ENCODE measurements at places on chromosomes 4 and X. TPM values are rescaled to one million over a fixed set of nuclear protein-coding genes. Genes with fewer than 3 reads are reported as not detected.

Gene FREM3
- not detected for total RNA-seq

Gene CBLL2
- total RNA-seq: not detected

Gene PFKFB1
- total RNA-seq: 0.38 TPM

Gene FGF13
- 0.24 TPM for total RNA-seq

Gene COL4A5
- total RNA-seq: 0.51 TPM

DNA sequence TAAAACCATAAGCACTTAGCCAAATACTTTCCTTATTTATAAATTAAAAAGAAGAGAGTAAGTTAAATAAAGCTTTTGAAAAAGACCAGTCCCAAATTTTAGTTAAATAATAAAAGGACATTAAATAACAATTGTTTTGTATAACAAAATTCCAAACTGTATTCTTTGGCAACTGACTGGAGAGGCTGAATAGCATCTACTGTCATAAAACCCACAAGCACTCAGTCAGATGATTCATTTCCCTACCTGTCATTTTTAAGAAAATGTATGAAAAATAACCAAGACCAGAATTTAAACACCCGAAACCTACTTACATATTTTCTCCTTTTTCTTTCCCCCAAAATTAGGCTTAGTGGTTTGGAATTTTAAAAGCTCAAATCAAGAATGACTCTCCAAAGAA, 32.5 kb upstream of the SMIM10L2A start:
- H3K4me1 ChIP-seq: no peaks in the 10 kb centered on the region
- H3K27ac ChIP-seq: no peak overlapping the region
- DNase-seq: no peak
- H3K36me3 ChIP-seq: no peaks in the 10 kb centered on the region
- no peak overlapping the region for H3K4me3 ChIP-seq

DNA sequence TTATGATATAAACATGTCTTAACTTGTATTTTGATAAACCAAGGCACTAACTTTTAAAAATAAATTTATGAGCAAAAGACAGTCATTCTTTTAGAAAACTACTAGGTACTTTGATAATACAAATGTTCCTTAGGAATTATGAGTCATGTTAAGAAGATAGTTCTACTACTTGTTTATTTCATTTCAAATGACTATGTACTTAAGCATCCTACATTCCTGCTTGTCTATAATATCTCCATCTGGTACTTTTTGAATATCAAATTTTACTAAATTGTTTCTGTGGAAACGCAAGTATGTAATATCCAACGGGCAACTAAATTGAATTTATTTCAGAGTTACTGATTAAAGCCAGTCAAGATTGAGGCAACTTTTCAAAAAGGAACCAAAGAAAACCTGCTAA, 61.8 kb downstream of the CAMK2D start:
- H3K4me3 ChIP-seq: no peak overlapping the region
- H3K27me3 ChIP-seq: no peaks in the 10 kb centered on the region
- H3K36me3 ChIP-seq: no peaks in the 10 kb centered on the region
- no peaks in the 10 kb centered on the region for H3K4me1 ChIP-seq

- no peak overlapping the region for H3K4me3 ChIP-seq
- DNase-seq: no peak
- no peaks in the 10 kb centered on the region for H3K27me3 ChIP-seq
- no peaks in the 10 kb centered on the region for H3K4me1 ChIP-seq
- no peaks in the 10 kb centered on the region for H3K36me3 ChIP-seq
Measured at GRCh38 chrX:49291615-49292337, 11.7 kb upstream of the GAGE10 start.

GRCh38 chrX:128599632-128600031, 547.4 kb upstream of the ACTRT1 start:
- H3K27ac ChIP-seq: no peak overlapping the region
- DNase-seq: no peak
- H3K36me3 ChIP-seq: no peaks in the 10 kb centered on the region
- no peaks in the 10 kb centered on the region for H3K4me1 ChIP-seq

DNA sequence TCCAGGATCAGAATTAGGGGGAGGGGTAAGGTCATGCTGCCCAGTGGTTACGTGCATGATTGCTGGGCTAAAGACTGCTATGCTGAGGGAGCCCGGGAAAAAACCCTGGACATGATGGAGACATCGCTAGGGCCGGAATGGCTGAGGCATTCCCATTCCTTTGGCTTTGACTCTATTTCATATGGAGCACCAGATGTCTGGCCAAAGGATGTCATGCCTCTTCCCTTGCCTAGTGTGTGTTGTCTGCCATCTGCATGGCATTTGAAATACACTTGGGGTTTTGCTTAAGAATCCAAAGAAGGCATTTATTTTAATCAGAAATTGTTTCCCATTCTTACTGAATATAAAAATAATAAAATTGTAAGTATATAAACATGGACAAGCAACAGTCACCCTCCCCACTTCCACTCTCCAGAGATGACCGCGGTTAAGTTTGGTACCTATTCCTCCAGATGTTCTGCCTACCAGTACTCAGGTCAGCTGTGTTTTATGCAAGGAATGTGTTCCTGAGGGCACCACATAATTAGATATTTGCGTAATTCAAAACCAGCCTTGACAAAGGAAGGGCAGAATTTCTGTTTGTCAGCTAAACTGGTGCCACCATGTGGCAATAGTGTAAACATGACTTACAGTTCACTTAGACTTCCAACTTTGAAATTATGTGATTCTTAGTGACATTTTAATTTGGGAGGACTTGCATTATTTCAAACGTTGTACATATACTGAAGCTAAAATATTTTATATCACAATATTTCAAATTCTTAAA, 105.9 kb downstream of the CT47B1 start:
- H3K36me3 ChIP-seq: no peaks in the 10 kb centered on the region
- no peak for DNase-seq
- no peaks in the 10 kb centered on the region for H3K27me3 ChIP-seq
- no peaks in the 10 kb centered on the region for H3K4me1 ChIP-seq
- H3K27ac ChIP-seq: no peak overlapping the region

DNA sequence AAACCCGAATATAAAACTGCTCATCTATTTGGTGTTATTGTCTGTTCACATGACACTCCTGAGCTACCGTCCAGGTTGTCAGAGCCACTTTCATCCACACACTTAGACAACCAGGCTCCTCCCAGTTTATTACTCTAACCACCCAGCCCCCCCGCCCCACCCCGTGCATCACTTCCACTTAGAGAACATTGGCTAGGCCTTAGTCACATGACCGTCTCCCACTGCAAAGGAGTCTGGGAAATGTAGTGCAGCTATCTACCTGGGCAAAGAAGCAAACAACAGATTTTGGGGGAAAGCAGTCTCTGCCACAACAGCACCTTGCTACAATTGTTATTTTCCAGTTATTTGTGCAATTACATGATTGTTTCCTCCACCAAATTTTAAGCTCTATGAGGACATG, 57.6 kb upstream of the RBPJ start:
- H3K36me3 ChIP-seq: no peaks in the 10 kb centered on the region
- H3K4me1 ChIP-seq: no peaks in the 10 kb centered on the region
- DNase-seq: no peak
- no peaks in the 10 kb centered on the region for H3K27me3 ChIP-seq

DNA sequence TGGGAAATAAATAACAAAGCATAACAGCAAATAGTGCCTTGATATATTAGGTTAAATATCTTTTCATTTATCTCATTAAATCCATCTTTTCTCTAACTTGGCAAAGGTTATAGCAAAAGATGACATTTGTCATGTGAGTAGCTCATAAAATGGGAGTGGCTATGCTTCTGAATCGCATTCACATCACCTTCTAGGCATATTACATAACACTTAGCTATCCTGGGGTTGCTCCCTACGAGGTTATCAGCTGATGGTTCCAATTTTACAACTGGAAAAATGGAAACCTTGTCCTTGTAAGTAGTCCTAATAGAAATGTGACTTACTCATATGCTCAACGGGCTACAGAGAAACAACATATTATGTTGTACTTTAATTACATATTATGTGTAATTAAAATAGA, 10.3 kb upstream of the CASP6 start:
- H3K27me3 ChIP-seq: no peaks in the 10 kb centered on the region
- no peak overlapping the region for H3K27ac ChIP-seq
- no peak overlapping the region for H3K4me3 ChIP-seq
- H3K36me3 ChIP-seq: no peaks in the 10 kb centered on the region

DNA sequence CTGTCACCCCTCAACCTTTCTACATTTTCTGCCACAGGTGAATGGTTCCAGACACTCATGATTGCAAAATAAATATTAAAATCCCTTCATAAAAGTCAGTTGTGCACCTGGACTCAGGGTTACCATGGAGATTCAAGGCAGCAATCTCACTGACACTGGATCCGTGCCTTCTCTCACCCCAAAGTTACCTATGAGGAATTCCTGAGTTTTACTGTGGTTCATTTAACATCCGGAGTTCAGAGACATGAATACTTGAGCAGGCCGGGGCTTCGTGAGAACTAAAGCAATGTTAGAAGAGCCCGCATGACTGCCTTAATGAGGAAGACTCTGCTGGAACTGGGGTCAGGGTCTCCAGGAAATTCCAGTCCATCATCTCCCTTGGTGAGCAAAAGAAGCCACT, 12.5 kb upstream of the CLNK start:
- no peaks in the 10 kb centered on the region for H3K36me3 ChIP-seq
- no peaks in the 10 kb centered on the region for H3K4me1 ChIP-seq
- H3K27me3 ChIP-seq: no peaks in the 10 kb centered on the region
- no peak overlapping the region for H3K4me3 ChIP-seq
- H3K27ac ChIP-seq: no peak overlapping the region

DNA sequence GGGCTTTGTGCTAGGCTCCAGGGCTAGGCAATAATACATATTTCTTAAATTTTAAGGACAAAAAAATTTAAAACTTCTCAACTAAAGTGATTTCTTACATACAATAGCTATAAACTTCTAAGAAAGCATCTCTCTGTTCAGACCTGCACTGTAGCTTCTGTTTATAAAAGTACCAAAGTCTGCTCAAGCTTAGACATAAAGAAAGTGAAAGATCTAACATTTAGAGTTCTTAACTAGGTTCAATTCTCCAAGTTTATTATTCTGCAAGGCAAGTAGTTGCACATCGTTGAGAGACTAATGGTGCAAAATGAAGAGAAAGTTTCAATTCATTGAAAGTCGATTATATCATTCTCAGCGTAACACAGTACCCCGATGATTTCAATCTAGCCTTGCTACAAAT, 857.4 kb upstream of the HTR2C start:
- no peak overlapping the region for H3K27ac ChIP-seq
- no peaks in the 10 kb centered on the region for H3K36me3 ChIP-seq
- H3K4me3 ChIP-seq: no peak overlapping the region
- H3K27me3 ChIP-seq: no peaks in the 10 kb centered on the region
- DNase-seq: no peak

DNA sequence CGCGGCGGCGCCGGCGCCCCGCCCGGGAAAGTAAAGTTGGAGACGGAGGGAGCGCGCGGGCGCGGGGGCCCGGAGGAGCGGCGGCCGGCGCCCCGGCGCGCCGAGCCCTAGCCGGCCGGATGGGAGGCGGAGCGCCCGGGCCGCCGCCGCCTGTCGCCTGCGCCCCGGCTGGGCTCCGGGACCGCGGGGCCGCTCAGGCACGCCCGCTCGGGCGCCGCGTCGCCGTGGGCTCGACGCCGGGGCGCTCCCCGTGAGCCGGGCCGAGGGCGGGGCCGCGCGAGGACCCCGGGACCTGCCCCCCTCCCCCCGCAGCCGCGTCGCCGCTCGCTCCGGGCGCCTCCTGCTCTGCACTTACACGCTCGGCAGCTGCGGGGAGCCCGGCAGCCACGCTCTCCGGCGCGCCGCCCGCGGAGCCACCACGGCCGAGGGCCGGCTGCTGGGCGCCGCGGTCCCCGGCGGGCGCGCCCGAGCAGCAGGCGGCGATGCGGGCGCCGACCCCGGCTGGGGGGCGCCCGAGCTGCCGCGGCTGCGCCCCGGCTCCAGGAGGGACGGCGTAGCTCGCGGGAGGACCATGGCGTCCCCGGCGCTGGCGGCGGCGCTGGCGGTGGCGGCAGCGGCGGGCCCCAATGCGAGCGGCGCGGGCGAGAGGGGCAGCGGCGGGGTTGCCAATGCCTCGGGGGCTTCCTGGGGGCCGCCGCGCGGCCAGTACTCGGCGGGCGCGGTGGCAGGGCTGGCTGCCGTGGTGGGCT, at the start of gene ADRA2C:
ADRA2C (plus strand) TSS at position 350 of the 749 bp plus-strand sequence; CDS start at position 572, 222 bp downstream.
- DNase-seq: no peak
- no peak within 1 kb of the TSS for H3K4me3 ChIP-seq
- H3K27me3 ChIP-seq: peaks cover 2% of the 10 kb centered on the region
- no peaks in the 10 kb centered on the region for H3K4me1 ChIP-seq

- no peak for DNase-seq
- H3K4me3 ChIP-seq: no peak overlapping the region
- H3K4me1 ChIP-seq: no peaks in the 10 kb centered on the region
Measured at GRCh38 chr4:8331575-8331955, 62.0 kb downstream of the HTRA3 start.

- H3K4me3 ChIP-seq: no peak overlapping the region
- H3K36me3 ChIP-seq: no peaks in the 10 kb centered on the region
- no peaks in the 10 kb centered on the region for H3K27me3 ChIP-seq
Measured at GRCh38 chr4:1623821-1624518, 60.1 kb downstream of the FAM53A start.

GRCh38 chr4:188657365-188657764, 518.1 kb downstream of the TRIML1 start:
- H3K4me1 ChIP-seq: no peaks in the 10 kb centered on the region
- H3K36me3 ChIP-seq: no peaks in the 10 kb centered on the region
- no peak for DNase-seq
- no peak overlapping the region for H3K4me3 ChIP-seq

DNA sequence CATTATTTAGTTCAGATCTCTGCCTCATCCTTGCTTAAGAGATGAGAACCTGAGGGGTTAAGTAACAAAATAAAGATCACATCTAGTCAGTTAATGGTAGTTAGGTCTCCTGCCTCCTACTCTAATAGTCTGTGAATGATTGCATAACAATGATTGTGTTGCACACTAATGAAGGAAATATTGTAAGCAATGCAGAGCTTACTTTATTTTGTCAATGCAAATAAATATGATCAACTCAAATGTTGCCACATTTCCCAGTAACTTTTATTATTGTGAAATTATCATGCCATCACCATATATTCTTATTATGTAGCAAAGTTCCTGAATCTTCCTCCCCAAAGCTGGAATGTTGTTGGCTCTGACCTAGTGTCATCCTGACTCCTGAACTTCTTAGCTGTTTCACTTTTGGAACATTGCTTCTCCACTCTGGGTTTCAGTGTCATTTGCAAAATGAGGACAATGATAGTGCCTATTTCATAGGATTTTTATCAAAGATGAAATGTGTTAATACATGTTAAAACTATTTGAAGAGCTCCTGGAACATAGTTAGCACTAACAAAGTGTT, 17.0 kb upstream of the GABRA4 start:
- DNase-seq: no peak
- H3K4me3 ChIP-seq: no peak overlapping the region
- H3K27ac ChIP-seq: no peak overlapping the region
- peaks cover 4% of the 10 kb centered on the region for H3K4me1 ChIP-seq
- no peaks in the 10 kb centered on the region for H3K27me3 ChIP-seq

GRCh38 chr4:19776021-19776459, 475.7 kb upstream of the SLIT2 start:
- DNase-seq: no peak
- H3K36me3 ChIP-seq: no peaks in the 10 kb centered on the region
- H3K27me3 ChIP-seq: no peaks in the 10 kb centered on the region
- H3K27ac ChIP-seq: no peak overlapping the region
- no peaks in the 10 kb centered on the region for H3K4me1 ChIP-seq
